Stimulated activated CD8-positive, alpha-beta memory T cell treated with anti-CD3 and anti-CD28 coated beads, Interleukin-12 subunit alpha, Interleukin-12 subunit beta, amount 100 ng/mL, for 4 hours (primary cell): ENCODE measurements at places on chromosomes 5 and 9.

DNA sequence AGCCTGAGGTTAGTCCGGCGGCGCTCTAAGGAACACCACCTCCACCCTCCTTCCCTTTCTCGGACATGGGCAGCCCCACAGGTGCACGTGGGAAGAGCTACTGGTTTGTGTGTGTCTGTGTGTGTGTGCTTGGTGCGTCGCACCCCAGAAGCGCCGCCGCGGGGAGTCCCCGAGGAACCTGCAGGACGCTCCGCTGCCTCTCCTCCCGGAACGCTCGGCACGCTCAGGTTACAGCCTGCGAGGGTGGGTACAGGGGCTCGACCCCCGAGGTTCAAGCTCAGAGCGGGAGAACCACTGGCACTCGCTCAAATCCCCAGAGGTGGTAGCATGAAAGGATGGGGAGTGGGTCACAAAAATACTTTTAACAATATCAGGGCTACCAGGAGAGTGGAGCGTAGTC is 2.0 kb downstream of the ASTN2 start:
- DNase-seq, result no peak

GRCh38 chr5:78574731-78575161 is 73.8 kb downstream of the LHFPL2 start:
- no peak for DNase-seq

DNA sequence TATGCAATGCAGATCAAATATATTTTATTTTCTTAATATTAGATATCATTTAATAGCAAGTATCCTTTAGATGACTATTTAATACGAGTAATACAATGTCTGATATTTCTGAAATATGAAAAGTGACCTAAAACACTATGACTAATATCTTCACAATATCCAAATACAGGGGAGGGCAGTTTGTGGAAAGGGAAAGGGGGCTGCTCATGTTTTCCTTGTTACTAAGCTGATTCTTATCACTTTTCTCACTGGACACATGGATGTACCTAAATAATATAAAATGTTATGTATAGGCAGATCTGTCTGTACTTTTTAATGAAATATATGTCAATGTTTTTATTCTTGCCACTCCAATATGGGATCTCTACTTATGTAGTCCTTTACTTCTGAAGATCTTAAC is 1879.1 kb upstream of the ACO1 start:
- DNase-seq, result no peak

- no peak for DNase-seq
Observed at GRCh38 chr5:40652441-40653220, 27.1 kb upstream of the PTGER4 start.

GRCh38 chr9:35110327-35110761 is 5.3 kb downstream of the ATOSB start:
- no peak for DNase-seq

DNA sequence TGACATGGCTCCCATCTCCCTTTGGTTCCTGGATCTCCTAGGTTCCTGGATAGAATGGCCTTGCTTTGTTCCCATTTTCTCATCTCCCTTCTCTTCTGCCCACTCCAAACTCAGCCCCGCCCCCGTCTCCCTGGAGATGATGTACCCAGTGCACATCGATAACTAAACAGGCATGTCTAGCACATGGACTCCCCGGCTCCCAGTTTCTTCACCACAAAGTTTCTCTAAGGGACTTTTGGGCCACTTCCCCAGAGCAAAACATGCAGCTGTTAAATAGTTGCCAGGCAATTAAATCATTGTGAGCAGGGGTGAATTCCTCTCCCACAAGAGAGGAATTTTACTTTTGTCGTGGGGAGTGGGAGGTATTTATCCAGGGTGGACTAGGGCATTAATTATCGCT is 259.0 kb downstream of the GADD45G start:
- DNase-seq, result no peak

- DNase-seq, result no peak
Observed at GRCh38 chr5:150624334-150625163, 15.9 kb upstream of the SYNPO start.

GRCh38 chr9:6907772-6908381 is 150.1 kb downstream of the KDM4C start:
- no peak for DNase-seq

DNA sequence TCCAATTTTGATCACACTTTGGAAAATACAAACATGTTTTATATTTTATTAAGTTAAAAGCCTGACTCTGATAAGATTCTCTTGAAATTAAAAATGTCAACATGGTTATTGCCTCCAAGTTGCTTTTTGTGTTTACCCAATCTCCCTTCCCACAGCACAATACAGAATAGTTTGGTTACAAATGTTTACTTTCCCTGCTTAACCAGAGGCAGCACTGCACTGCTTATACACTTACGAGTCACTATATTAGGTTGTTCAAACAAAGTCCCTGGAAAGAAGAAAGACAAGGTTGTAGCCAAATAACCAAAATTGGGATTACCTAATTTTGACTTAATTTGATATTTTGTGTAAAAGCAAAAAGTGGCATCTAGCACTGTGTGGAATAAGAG is 25.9 kb downstream of the SRFBP1 start:
- no peak for DNase-seq

DNA sequence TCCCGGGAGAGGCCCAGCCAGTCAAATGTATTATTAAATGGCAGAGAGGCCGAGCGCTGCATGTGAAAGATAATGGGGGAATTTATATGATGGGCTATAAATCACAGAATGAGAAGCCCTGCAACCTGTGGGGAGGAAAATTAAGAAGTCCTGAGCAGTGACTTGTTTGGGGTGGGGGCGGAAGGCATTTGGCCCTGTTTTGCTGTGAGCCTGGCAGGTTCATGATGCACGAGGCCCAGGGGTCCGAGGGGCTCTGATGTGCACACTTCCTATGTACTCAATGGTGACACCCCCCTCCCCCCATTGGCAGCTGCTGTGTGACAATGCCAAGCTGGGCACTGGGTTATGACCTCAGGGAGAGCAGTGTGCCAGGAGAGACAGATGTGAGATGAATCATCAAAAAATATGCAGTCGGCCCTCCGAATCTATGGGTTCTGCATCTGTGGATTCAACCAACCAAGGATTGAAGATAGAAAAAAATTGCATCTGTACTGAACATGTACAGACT is 13.7 kb upstream of the DAB2IP start:
- no peak for DNase-seq

GRCh38 chr5:110054240-110054639 is 364.5 kb downstream of the MAN2A1 start:
- peak; percentile 8 for DNase-seq

- no peak for DNase-seq
Observed at GRCh38 chr5:149801307-149801990, 71.3 kb downstream of the PPARGC1B start.

GRCh38 chr5:68548959-68549676 is 333.6 kb downstream of the PIK3R1 start:
- no peak for DNase-seq

DNA sequence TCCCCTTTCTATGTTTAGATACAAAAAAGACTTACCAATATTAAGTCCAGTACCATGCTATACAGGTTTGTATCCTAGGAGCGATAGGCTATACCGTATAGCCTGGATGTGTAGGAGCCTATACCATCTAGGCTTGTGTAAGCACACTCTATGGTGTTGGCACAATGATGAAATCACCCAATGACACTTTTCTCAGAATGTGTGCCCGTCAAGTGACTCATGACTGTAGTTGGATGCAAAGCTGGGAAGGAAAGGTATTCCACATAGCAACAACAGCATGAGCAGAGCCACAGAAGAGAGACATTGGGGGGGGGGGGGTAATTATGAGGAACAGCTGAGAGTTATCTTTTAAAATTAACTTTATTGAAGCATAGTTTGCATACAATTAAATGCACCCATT is 63.2 kb downstream of the TTLL11 start:
- DNase-seq, result no peak

GRCh38 chr5:40160435-40160834 is 519.3 kb upstream of the PTGER4 start:
- DNase-seq, result no peak

GRCh38 chr9:18067548-18068120 is 406.3 kb upstream of the ADAMTSL1 start:
- DNase-seq, result no peak

- no peak for DNase-seq
Observed at GRCh38 chr9:116859763-116860162, 172.7 kb downstream of the TRIM32 start.

GRCh38 chr5:173618927-173619519 is 2.6 kb upstream of the BOD1 start:
- no peak for DNase-seq

GRCh38 chr5:40041452-40041851 is 616.7 kb upstream of the DAB2 start:
- no peak for DNase-seq

GRCh38 chr9:129136446-129137035 is 25.3 kb downstream of the PTPA start:
- DNase-seq, result no peak

GRCh38 chr5:58773744-58774441 is 191.0 kb downstream of the RAB3C start:
- DNase-seq, result no peak

GRCh38 chr9:124812441-124812876 is 35.5 kb downstream of the OLFML2A start:
- DNase-seq, result no peak

- no peak for DNase-seq
Observed at GRCh38 chr9:98491231-98491651, 217.5 kb downstream of the GABBR2 start.

- no peak for DNase-seq
Observed at GRCh38 chr9:93108291-93109041, 12.4 kb downstream of the CARD19 start.

GRCh38 chr5:33894566-33894965 is 2.8 kb upstream of the ADAMTS12 start:
- no peak for DNase-seq

DNA sequence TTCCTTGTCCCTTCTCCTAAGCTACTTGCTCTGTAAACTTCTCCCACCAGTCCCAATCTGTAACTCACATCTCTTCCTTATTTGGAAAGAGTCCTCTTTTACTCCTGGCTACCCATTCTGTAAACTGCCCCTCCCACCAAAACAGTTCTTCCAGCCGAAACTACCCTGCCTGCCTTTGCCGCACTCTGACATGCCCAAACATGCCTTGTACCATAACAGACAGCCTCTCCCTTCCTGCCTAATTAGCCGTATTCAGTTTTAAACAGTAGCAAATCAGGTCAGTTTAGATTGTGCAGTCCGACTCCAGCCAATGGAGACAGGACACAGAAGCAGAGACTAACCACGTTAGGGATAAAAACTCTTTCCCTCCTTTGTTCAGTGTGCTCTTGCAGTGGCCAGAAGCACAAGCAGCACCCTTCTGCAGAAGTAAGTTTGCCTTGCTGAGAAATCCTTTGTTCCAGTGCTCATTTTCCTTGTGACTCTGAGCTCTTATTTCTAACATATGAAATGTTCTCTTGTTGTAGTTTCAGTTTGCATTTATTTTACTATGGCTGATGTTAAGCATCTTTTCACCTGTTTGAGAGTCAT is 5.4 kb upstream of the GLT6D1 start:
- DNase-seq, result no peak

GRCh38 chr5:75611311-75612225 is at the start of gene ANKDD1B:
TSS of gene ANKDD1B (plus strand) at chr5:75611453. CDS start at chr5:75611635, 182 bp downstream.
- no peak for DNase-seq

DNA sequence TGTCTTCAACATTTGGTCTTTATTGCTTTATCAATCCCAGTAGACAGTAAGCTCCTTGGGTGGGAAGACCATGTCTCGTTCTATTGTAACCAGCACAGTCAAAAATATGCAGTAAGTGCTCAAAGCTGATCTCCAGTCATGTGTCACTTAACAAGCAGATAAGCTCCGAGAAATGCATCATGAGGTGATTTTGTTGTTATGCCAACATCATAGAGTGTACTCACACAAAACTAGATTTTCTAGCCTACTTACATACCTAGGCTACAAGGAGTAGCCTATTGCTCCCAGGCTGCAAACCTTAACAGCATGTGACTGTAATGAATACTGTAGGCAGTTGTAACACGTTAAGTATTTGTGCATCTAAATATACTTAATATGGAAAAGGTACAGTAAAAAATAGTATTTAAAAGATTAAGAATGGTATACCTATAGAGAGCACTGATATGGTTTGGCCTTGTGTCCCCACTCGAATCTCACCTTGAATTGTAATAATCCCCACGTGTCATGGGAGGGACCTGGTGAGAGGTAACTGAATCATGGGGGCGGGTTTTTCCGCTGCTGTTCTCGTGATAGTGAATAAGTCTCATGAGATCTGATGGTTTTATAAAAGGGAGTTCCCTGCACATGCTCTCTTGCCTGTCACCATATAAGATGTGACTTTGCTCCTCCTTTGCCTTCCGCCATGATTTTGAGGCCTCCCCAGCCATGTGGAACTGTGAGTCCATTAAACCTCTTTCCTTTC is 39.8 kb upstream of the PCSK5 start:
- DNase-seq, result no peak

- no peak for DNase-seq
Observed at GRCh38 chr5:151051931-151052608, 28.8 kb downstream of the TNIP1 start.

DNA sequence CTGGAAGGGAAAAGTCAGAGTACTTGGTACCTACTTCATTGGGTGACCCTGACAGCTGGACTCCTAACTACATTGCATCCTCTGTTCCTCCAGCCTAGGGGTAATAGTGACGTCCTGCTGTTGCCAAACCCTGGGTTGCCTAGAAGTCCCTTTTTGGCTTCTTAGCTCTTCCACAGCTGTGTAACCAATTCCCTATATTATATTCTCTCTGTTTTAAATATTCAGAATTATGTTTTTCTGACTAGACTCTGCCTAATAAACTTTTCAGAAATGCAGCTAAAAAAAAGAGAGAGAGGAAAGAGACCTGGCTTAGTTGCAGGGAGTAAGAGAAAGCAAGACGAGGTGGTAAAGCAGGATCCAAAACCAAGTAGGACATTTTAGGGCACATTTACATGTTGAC is 28.4 kb downstream of the MCTP1 start:
- DNase-seq, result no peak

DNA sequence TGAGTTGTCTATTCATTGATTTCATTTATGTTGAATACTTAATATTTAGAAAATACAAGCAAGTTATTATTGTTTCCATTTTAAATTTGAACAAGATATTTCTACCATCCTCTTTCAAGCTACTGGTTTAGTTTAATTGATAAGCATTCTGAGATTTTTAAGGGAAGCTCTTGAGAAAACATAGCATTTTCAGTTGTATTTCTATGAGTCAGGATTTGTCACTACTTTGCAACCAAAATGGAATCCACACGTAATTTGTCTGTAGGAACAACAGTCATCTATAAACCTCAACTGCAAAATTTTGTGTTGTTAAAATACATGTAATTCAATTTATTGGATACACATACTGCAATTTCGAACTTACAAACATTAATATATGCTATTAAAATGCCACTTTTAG is 74.0 kb downstream of the PRR16 start:
- DNase-seq, result no peak
